SK-MEL-5 (cell line): ENCODE measurements at places on chromosomes 2 and 18. TPM values are rescaled to one million over a fixed set of nuclear protein-coding genes. Genes with fewer than 3 reads are reported as not detected.

SIX3 gene
- not detected in 2 replicates for total RNA-seq

STARD6 gene
- total RNA-seq, result not detected in 2 replicates

DNA sequence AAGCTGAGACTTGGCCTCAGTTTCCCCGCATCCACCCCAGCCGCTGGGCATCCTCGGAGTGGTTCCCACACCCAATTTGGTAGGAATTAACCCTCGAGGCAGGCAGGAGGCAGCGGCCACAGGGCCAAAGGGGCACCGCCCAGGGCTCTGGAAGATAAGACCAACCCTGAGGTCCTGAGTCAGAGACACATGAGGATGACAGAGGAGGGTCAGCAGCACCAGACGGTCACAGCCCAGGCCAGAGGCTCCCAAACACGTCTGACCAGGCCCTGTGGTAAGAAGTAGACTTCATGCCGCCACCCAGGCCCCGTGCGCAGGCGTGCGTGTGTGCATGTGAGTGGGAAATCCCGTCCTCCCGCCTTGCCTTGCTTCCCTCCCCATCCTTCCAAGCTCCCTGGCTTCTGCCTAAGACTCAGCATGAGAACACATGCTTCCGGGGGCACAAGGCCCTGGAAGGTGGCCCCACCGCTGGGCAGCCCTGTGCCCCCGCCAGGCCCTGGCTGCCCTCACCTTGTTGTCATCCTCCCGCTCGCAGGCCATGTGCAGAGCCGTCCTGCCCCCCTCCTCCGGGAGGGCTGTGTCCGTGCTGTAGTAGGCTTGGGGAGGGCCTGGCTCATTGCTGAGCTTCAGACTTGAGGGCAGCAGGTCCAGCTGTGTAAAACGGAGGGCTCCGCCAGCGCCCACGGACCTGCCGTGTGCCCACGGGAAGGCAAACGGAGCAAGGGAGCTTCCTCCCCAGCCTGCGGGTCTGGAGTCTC, 46.3 kb downstream of the ANKMY1 start:
- no peak for DNase-seq

GRCh38 chr2:3830796-3831195, 127.4 kb downstream of the DCDC2C start:
- no peak for DNase-seq

GRCh38 chr2:126947103-126947429, 48.4 kb downstream of the TEX51 start:
- no peak for DNase-seq

DNA sequence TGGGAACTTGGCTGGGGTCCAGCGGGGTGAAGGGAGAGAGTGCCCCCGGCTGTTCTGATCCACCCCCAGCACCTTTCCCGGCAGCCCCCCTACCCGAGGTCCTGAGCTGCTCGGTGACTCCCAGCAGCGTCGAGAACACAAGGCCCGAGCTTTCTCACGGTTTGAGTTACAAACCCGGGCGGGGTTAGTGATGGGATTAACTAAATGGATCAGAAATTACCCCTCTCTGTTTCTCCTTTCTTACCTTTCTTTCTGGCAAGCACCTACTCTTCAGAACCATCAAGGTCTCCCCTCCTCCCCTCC, 139.4 kb upstream of the GPC1 start:
- no peak for DNase-seq

DNA sequence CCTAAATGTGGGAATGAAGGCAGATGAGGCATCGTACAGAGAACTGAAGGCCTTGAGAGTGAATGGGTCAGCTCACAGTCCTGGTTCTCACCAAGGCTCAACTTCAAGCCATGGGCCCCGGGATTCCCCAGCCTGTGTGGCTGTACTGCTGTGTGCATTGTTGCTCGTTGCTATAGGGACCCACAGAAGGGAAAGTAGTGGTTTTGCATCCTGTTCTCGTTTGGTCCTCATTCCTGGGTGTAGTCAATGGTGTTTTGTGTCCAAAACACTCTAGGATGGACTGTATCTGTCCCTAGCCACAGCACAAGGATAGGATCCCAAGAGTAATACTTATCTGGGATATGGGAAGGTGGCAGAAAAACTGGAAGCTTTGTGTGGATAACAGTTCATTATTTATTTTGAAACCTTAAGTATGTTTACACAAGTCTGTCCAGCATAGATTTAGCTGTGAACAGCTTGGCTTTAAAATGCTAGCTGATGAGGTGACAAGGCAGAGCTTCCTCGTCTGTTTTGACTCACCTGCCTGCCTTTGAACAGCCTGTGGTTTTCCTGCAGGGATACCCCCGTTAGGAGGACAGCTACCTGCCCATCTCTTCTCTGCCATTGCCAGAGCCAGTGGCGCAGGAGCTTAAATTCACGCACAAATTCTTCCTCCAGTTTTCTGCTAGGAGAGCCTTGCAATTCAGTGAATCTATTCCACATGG, 85.0 kb downstream of the WDSUB1 start:
- no peak for DNase-seq

LYPD1 gene
- 28.8 and 31.4 TPM in 2 replicates for total RNA-seq

DNA sequence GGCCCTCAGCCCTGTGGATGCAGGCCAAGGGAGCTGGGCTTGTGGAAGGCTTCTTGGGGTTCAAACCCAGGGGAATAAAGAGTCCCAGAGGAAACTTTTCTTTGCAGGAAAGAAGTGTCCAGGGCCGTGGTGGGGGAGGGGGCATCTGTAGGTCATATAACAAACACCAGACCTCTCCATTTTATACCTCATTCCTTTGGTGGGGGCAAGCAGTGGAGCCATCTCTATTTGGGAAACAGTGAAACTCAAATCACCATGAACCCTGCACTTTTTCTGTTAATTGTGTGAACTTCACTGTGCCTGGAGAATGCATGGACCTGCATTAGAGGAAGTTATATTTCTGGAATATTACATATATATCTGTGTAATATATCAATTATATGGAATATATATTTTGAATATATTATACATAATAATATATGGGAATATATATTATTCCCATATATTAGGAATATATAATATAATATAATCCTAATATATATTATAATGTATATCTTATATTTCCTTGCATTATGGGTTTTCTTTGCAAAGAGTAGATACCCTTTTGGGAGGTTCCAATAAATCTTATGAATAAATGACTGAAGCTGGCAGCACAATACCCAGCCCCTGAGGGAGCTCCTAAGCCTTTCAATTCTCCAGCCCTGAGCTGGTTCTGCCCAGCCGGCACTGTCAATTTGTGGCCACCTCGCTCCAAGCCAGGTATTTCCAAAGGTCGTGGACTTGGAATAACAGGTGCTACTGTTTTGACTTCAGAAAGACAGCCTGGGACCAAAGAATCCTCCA, 97.7 kb upstream of the PKDCC start:
- no peak for DNase-seq

IGFBP5 gene
- 0.03 and 0.48 TPM in 2 replicates for total RNA-seq

DNA sequence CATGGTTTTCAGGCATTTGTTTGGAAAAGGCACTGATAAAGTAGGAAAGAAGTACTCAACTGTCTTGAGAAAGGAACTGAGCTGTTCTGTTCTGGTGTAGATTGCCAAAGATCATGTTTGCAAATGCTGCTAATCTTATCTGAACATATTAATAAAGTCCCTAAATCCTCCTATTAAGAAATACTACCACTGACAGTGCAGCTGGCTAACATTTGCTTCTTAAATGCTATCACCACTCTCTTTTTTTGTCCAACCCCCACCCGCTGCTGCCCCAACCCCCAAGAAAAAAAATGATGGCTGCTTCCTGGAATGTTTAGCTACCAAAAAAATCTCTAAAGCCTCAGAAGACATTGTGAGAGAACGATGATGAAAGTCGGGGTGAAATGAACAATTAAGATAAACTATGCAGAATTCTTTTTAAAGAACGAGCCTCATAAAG, 130.7 kb downstream of the CCBE1 start:
- DNase-seq, result no peak

EFR3B gene
- 7.9 and 10.1 TPM in 2 replicates for total RNA-seq

CEP192 gene
- total RNA-seq, result 21.8 and 22.4 TPM in 2 replicates

DNA sequence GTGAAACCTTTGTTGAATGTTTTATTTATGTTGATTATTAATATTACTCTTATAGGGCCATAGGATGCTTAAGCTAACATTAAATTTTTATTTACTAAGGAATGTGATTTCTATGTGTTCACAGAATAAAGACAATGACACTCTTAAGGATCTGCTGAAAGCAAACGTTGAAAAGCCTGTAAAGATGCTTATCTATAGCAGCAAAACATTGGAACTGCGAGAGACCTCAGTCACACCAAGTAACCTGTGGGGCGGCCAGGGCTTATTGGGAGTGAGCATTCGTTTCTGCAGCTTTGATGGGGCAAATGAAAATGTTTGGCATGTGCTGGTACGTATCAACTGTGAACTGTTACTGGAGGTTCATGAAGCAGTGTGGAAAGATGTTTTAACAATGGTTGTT, 20.4 kb downstream of the GORASP2 start:
- no peak for DNase-seq
